ENCODE measurements at places on chromosomes 12 and 14. TPM values are rescaled to one million over a fixed set of nuclear protein-coding genes. Genes with fewer than 3 reads are reported as not detected.

GRCh38 chr12:124865728-124866127 is 2.1 kb upstream of the SCARB1 start:
- H3K27ac ChIP-seq = no peak overlapping the region
- DNase-seq = no peak
- peaks cover 51% of the 10 kb centered on the region for H3K4me1 ChIP-seq
- no peaks in the 10 kb centered on the region for H3K27me3 ChIP-seq
- no peak overlapping the region for H3K4me3 ChIP-seq

The OR4K14 gene
- total RNA-seq = not detected

DNA sequence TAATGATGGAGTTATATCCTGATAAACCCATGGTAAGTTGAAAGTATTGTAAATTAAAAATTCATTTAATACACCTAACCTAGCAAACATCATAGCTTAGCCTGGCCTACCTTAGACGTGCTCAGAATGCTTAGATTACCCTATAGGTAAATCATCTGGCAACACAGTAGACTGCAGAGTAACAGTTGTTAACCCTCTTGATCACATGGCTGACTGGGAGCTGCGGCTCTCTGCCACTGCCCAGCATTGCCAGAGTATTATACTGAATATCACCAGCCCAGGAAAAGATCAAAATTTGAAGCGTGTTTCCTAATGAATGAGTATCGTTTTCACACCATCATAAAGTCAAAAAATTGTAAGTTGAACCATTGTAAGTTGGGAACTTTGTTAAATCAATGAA is 17.8 kb upstream of the TMPRSS12 start:
- H3K27me3 ChIP-seq = no peaks in the 10 kb centered on the region
- DNase-seq = no peak
- H3K4me3 ChIP-seq = no peak overlapping the region
- no peaks in the 10 kb centered on the region for H3K36me3 ChIP-seq
- peaks cover 6% of the 10 kb centered on the region for H3K4me1 ChIP-seq

The TSPAN8 gene
- total RNA-seq = not detected

The CLEC1B gene
- total RNA-seq = not detected

GRCh38 chr14:51353901-51354300 is 113.9 kb downstream of the TMX1 start:
- no peaks in the 10 kb centered on the region for H3K4me1 ChIP-seq
- peaks cover 5% of the 10 kb centered on the region for H3K27me3 ChIP-seq

The SLCO1B1 gene
- total RNA-seq = not detected

The ANKRD9 gene
- total RNA-seq = 1.8 TPM

The DCAF4 gene
- total RNA-seq = 33.9 TPM

GRCh38 chr12:56979628-56980027 is 22.2 kb upstream of the RDH16 start:
- H3K27me3 ChIP-seq = no peaks in the 10 kb centered on the region
- H3K4me1 ChIP-seq = no peaks in the 10 kb centered on the region
- no peaks in the 10 kb centered on the region for H3K36me3 ChIP-seq
- DNase-seq = no peak

DNA sequence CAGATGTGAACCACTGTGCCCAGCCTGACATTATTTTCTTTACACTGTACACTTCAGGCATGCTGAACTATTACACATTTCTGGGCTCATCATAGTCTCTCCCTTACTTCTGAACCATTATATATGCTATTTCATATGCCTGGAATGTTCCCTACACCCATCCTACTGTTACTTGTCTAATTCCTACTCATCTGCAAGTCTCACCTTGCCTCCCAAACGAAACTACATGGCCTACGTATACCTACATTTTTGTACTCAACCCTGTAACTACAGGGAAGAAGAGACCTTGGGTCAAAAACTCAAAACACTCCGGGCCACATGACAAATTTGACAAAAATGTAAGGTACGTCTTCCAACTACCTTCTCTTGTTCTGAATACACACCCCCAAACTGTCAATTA is 9.5 kb upstream of the EEA1 start:
- H3K36me3 ChIP-seq = peaks cover 3% of the 10 kb centered on the region
- peaks cover 25% of the 10 kb centered on the region for H3K4me1 ChIP-seq
- DNase-seq = no peak
- no peak overlapping the region for H3K4me3 ChIP-seq
- H3K27me3 ChIP-seq = no peaks in the 10 kb centered on the region

DNA sequence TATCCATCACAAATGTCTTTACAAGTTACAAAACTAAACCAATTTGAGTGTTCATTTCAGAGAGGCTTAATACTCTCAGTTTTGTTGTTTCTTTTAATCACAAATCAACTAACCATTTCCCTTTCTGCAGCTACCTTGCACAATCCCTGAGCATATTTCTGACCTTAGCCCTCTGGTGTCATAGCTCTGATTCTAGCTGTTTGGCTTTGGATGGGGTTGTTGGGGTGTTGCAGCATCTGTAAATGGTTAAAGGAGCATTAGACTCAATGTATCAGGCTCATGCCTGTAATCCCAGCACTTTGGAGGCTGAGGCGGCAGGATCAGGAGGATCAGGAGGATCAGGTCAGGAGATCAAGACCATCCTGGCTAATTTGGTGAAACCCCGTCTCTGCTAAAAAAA is 461.4 kb downstream of the NRXN3 start:
- no peak overlapping the region for H3K4me3 ChIP-seq
- H3K27ac ChIP-seq = no peak overlapping the region
- no peaks in the 10 kb centered on the region for H3K36me3 ChIP-seq
- no peaks in the 10 kb centered on the region for H3K27me3 ChIP-seq
- no peak for DNase-seq

- H3K27ac ChIP-seq = peak overlapping the region; percentile 90
- H3K36me3 ChIP-seq = peaks cover 27% of the 10 kb centered on the region
- peaks cover 64% of the 10 kb centered on the region for H3K4me1 ChIP-seq
- no peaks in the 10 kb centered on the region for H3K27me3 ChIP-seq
- no peak for DNase-seq
Observed at GRCh38 chr14:100241279-100241678, 2.3 kb downstream of the YY1 start.

- no peak for DNase-seq
- H3K27ac ChIP-seq = peak overlapping the region; percentile 65
- peaks cover 26% of the 10 kb centered on the region for H3K4me1 ChIP-seq
- peaks cover 2% of the 10 kb centered on the region for H3K27me3 ChIP-seq
Observed at GRCh38 chr12:104956870-104957718, 996 bp downstream of the SLC41A2 start.

The SOX5 gene
- total RNA-seq = 85.5 TPM

DNA sequence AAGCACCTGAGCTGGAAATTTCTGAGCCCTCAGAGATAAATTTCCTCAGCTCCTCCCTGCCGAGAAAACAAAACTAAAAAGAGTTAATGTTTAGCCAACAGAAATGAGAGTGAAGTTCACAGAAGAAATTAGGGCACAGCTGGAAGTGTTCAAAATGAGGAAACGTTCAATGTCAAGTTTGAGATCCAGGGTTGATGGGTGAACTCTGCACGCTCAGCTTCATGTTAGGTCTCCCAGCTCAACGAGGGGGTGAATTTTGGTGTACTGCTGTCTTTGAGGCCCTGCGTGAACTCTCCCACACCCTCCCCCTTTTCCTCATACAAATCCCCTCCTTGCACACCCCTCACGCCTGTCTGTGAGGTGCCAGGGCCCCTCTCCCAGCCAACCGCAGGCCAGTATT is 13.3 kb upstream of the OAS3 start:
- peaks cover 40% of the 10 kb centered on the region for H3K36me3 ChIP-seq
- peak overlapping the region; percentile 73 for H3K27ac ChIP-seq
- H3K4me1 ChIP-seq = peaks cover 46% of the 10 kb centered on the region
- no peaks in the 10 kb centered on the region for H3K27me3 ChIP-seq
- peak overlapping the region; percentile 28 for H3K4me3 ChIP-seq

The SFSWAP gene
- 75.1 TPM for total RNA-seq

The EFCAB11 gene
- total RNA-seq = 7.5 TPM

- H3K27me3 ChIP-seq = no peaks in the 10 kb centered on the region
- no peak overlapping the region for H3K4me3 ChIP-seq
- no peak for DNase-seq
- H3K27ac ChIP-seq = no peak overlapping the region
- H3K36me3 ChIP-seq = no peaks in the 10 kb centered on the region
Observed at GRCh38 chr14:66311990-66312389, 174.2 kb upstream of the CCDC196 start.

- H3K36me3 ChIP-seq = peaks cover 4% of the 10 kb centered on the region
- H3K27ac ChIP-seq = no peak overlapping the region
- DNase-seq = no peak
Observed at GRCh38 chr14:68416171-68416570, 376.7 kb downstream of the ZFP36L1 start.

GRCh38 chr12:115388139-115388538 is 704.2 kb upstream of the TBX3 start:
- no peak overlapping the region for H3K27ac ChIP-seq
- DNase-seq = no peak
- no peaks in the 10 kb centered on the region for H3K4me1 ChIP-seq
- H3K4me3 ChIP-seq = no peak overlapping the region

The RPL10L gene
- not detected for total RNA-seq

The ZDHHC22 gene
- not detected for total RNA-seq

- H3K27me3 ChIP-seq = peaks cover 11% of the 10 kb centered on the region
- no peak overlapping the region for H3K4me3 ChIP-seq
- H3K4me1 ChIP-seq = no peaks in the 10 kb centered on the region
- H3K27ac ChIP-seq = no peak overlapping the region
- no peak for DNase-seq
Observed at GRCh38 chr14:39241637-39242036, 7.9 kb downstream of the MIA2 start.

The TC2N gene
- total RNA-seq = 9.4 TPM

DNA sequence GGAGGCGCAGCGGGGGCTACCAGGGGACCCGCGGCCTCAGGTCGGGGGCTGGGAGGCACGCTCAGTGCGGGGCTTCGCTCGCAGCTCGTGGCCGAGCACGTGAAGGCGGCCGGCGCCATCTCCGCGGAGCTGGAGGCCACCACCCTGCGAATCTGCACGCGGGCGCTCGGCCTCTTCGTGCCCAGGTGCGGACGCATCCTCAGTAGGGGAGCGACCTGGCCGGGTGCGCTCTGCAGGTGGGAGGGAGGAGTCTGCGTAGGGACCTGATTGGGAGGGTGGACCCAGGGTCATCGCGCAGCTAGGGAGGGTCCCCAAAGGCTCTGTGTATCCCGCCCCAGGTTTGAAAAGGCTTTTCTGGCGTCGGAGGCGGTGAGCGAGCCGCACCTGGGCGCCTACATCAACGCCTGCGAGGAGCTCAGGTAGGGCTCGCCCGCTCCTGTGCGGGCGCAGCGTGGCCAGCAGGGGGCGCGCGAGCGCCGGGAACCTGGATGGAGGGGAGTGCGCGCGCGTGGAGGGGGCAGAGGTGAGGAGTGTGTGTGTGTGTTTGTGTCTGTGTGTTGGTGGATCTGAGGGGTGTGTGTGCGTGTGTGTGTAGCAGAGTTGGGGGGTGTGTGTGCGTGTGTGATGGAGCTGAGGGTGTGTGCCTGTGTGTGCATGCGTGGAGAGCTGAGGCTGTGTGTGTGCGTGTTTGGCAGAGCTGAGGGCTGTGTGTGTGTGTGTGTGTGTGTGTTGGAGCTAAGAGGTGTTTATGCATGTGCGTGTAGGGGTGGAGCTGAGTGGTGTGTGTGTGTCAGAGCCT is 10.3 kb downstream of the EXOC3L4 start:
- peaks cover 17% of the 10 kb centered on the region for H3K27me3 ChIP-seq
- peaks cover 40% of the 10 kb centered on the region for H3K4me1 ChIP-seq
- H3K4me3 ChIP-seq = peak overlapping the region; percentile 11
- peak overlapping the region; percentile 18 for H3K27ac ChIP-seq

The ARMH4 gene
- not detected for total RNA-seq

The SIX6 gene
- not detected for total RNA-seq

The B4GALNT3 gene
- 0.17 TPM for total RNA-seq

The GARIN6 gene
- not detected for total RNA-seq

The DPPA3 gene
- total RNA-seq = not detected

The INHBC gene
- total RNA-seq = 0.10 TPM

The OR9K2 gene
- total RNA-seq = not detected

The TAS2R14 gene
- 3.1 TPM for total RNA-seq

The SYNDIG1L gene
- not detected for total RNA-seq

All from activated B cell treated with CpG ODN at 0.5 μM for 24 hours (primary cell).